ENCODE measurements at places on chromosomes 4 and X.

GRCh38 chrX:68146054-68146453 lies 287.2 kb downstream of the OPHN1 start:
- DNase-seq, result peak; percentile 0

- peak; percentile 65 for DNase-seq
Observed at GRCh38 chr4:100848841-100849240, 331.0 kb upstream of the EMCN start.

DNA sequence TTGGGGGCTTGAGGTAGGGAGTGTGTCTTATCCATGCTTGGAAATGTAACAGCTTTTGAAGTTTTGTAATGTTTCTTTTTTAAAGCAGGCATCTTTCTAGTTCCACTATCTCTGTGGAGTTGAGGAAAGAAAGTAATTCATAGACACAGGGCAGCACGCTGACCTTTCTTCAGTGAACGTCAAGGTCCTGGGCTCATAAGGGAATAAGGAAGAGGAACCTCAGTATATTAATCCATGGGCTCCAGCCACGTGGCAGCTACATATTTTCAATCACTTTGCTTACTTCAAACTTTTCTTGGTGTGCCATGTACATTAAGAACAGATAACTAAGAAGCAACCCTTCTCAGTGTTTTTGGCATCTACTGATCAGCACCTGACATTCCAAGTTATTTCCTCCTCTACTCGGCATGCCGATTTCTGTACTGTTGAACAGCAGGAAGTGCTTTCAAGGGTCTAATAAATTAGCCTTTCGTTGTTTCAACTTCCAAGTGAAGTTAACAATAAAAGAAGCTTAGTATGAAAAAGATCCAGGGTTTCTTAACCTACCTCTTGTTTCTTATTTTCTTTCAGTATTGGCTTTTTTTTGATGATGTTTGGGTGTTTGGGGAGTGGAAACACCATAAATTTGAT lies 88.2 kb downstream of the SORBS2 start:
- no peak for DNase-seq

GRCh38 chrX:95071052-95071451 lies 1397.0 kb downstream of the FAM133A start:
- no peak for DNase-seq

- no peak for DNase-seq
Observed at GRCh38 chr4:83569429-83569828, 33.5 kb downstream of the GPAT3 start.

DNA sequence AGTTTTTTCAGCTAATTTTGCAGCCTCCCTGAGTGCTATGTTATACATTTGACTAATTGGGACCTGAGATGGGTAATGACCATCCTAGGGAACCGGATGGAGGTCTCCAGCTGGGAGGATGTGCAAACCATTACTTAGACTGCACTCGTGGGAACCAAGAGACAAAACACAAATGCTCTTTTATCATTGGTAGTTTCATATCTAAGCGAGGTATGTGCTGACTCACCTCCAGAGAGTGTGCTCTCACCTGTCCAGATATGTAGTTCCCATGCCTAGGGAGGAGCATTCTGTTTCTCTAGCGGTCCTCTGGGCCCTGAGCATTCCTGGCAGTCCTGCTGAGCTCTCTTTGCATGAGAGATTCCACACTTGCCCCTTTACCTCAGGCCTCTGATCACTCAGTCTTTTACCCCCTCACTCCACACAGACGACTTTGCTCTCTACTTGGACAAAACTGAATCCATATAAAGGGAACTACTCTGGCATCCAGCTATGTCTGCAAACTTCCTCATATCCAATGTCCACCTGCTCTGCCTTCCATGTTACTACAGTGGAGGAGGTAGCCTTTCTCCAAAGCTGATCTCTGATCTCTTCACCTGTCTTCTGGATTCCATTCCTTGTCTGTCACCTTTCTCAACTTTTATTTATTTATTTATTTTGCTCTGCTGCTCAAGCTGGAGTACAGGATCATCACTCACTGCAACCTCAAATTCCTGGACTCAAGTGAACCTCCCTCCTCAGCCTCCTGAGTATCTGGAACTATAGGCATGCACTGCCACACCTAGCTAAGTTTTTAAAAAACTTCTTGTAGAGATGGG lies 88.4 kb downstream of the LRP2BP start:
- peak; percentile 97 for DNase-seq

- DNase-seq, result no peak
Observed at GRCh38 chr4:95602872-95603271, 54.1 kb upstream of the UNC5C start.

- DNase-seq, result no peak
Observed at GRCh38 chr4:148207068-148207467, 235.1 kb downstream of the NR3C2 start.

- DNase-seq, result no peak
Observed at GRCh38 chr4:165457793-165458192, 79.0 kb downstream of the CPE start.

DNA sequence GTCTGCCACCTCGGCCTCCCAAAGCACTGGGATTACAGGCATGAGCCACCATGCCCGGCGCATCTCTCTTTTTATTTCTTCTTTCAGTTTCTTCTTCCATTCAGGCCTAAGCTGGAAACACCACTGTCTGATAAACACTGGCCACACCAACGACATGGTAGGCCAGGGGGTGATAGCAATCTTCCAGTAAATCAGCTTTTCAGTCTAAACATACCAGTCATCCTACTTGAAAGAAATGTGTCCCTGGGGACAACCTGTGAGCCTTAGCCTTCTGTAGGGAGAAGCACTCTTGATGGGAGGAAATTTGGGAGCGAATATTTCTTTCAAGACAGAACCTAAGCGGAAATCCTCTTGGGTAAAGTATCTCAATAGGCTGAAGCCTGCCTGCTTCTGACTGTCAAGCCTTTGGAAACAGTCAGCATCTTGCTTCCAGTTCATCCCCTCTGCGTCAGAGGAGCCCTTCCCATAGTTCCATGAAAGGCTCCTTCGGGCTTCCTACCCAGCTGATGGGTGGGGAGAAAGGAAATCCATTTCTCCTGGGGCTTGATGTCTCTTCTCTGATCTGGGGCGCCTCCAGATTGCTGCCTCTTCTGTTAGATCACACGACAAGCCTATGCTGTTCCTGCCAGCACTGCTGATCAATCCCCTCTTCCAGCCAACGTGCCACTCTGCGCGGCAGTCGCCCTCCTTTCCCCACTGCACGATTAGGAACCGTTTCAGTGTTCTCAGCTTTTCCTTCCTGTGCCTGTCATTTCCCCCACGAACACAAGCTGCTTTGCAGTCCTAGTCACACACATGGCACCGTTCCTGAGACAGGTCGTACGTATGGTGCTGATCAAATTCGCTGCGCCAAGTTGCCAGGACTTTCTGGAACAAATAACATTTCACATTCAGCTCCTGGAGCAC lies 49.5 kb upstream of the CBR4 start:
- DNase-seq, result no peak

GRCh38 chr4:180999217-180999616 lies 1244.0 kb upstream of the TENM3 start:
- no peak for DNase-seq

GRCh38 chr4:142845293-142846107 lies 601 bp downstream of the INPP4B start:
- no peak for DNase-seq

- no peak for DNase-seq
Observed at GRCh38 chr4:87053802-87054767, 119.3 kb downstream of the AFF1 start.
